ENCODE measurements at places on chromosomes 11 and 22.

GRCh38 chr11:6202041-6202440 lies 3.0 kb downstream of the OR52W1 start:
- no peak for DNase-seq

DNA sequence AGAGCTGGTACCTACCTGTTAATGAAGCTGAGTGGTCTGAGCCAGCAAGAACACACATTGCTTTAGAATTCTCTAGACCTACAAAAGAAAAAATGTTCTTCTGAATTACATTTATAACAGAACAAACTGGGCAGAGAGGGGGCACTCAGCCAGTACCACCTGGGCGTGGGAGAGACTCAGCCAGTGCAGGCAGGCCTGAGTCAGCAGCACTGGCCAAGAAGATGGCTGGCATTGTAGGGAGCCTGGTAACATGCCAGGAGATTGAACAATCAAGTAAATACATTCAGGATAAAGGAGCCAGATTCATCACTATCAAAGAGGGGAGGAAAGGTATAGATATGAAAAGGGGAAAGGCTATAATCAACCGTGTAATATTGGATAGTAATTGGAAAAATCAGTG lies 19.9 kb downstream of the SERGEF start:
- DNase-seq = no peak

DNA sequence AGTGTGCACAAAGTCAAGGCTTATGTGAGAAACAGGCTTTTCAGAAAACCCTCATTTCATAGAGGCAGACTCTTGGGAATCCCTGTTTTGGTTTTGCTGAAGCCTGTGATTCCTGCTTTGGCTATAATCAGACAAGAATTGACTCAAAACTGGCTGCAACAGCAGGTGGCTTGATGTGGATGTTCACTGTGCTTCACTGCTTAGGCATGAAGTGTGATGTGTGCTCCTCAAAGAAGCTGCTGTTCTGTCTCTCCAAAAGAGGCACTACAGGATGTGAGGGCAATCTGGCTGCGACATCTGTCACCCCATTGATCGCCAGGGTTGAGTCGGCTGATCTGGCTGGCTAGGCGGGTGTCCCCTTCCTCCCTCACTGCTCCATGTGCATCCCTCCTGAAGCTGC lies 103.5 kb downstream of the C11orf58 start:
- DNase-seq = no peak

DNA sequence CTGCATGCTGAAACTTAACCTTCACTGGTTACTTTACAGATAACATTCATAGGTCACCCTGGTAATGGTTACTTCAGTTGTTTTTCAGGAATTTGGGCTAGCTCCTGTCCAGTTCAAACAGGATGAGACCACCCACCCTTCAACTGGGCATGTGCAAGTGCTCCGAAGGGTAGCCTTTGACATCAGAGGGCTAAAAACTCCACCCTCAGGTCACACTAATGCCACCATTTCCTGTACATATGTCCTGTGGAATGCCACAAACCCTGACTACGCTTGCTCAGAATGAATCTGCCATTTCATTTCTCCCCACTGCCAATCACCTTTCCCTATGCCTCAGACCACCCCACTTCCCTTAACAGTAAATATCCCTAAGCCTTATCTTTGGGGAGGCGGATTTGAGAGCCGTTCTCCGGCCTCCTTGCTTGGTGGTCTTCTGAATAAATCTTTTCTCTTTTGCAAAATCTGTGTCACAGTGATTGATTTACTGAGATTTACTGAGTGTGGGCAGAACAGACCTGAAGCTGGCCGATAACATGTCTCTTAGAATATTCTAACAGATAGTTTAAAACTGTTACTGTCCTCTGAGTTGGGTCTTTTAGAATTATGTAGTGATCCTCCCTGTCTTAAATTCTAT lies 25.4 kb upstream of the FXYD2 start:
- peak; percentile 8 for DNase-seq

DNA sequence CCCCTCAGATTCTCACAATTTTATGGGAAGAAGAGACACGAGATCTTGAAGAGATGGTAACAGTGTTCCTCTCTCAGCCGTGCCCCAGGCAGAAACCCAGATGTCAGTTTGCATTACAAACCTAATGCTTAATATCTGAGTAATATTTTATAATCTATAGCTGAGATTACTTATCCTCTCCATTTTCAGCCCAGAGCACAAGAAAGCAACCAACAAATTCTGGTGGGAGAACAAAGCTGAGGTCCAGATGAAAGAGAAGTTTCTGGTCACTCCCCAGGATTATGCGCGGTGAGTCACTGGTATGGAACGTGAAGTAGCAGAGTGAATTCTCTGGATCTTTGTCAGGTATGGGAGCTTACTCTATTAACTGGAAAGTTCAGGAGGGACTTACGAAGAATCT lies 884 bp downstream of the CENATAC start:
- DNase-seq = peak; percentile 66

GRCh38 chr11:87020764-87021365 lies 16.9 kb upstream of the TMEM135 start:
- DNase-seq = no peak

GRCh38 chr11:134231958-134232659 lies 7.6 kb downstream of the VPS26B start:
- peak; percentile 10 for DNase-seq

Measured in H9 (cell line).